ENCODE measurements at places on chromosomes 5 and 9.
A peak's percentile ranks its signal among the peaks of the same experiment; 100 is the strongest.

DNA sequence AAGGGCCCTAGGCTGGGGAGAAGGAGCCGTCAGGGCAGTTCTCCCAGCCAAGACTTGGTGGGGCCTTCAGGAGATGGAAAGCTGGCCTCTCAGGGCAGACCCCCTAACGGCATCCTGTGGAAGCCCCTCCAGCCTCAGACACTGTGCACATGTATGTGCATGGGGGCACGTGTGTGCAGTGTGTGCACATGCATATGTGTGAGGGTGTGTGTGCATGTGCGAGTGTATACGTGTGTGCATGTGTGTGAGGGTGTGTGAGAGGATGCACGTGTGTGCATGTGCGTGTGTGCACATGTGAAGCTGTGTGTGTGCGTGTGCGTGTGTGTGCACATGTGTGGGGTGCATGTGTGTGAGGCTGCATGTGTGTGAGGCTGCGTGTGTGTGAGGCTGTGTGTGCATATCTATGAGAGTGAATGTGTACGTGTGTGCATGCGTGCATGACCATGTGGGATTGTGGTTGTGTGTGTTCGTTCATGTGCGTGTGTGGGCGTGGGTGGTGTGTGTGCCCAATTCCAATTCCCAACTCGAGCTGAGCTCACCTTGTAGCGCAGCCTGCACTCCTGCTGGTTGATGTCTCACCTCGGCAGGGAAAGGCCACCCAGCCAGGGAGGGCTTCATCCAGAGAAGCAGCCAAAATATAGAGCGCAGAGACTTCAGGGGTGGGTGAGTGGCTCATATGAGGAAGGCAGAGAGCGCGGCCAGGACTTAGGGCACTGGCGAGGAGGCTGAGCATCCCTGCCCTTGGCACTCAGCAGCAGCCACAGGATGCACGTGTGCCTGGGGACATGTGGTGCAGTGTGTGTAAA, 142.7 kb upstream of the PPP1R26 start:
- H3K27ac ChIP-seq, result no peak overlapping the region
- no peaks in the 10 kb centered on the region for H3K36me3 ChIP-seq
- H3K4me3 ChIP-seq, result no peak overlapping the region
- H3K4me1 ChIP-seq, result no peaks in the 10 kb centered on the region
- no peaks in the 10 kb centered on the region for H3K27me3 ChIP-seq
- no peak for DNase-seq

- H3K4me3 ChIP-seq, result no peak overlapping the region
- no peaks in the 10 kb centered on the region for H3K36me3 ChIP-seq
- DNase-seq, result no peak
- no peak overlapping the region for H3K27ac ChIP-seq
- no peaks in the 10 kb centered on the region for H3K4me1 ChIP-seq
Observed at GRCh38 chr5:90640484-90641059, 82.0 kb downstream of the ADGRV1 start.

DNA sequence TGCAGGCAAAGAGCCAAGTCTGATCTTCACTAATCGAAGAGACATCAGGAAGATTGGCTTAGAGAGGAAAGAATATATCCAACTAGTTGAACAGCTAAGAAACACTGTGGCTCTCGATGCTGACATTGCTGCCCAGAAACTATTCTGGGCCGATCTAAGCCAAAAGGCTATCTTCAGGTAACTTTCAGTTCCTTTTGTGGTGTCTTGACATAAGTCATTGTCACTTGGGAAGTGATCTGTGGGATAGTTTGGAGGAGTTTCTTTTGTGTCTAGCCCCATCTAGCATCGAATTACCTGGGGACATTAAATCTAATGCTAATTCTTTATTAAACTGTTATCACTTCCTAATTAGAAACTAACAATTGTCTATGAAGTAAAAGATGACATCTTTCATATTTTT, 24.0 kb downstream of the VLDLR start:
- H3K4me1 ChIP-seq, result no peaks in the 10 kb centered on the region
- H3K27me3 ChIP-seq, result no peaks in the 10 kb centered on the region
- no peak overlapping the region for H3K27ac ChIP-seq
- H3K36me3 ChIP-seq, result peaks cover 5% of the 10 kb centered on the region

GRCh38 chr5:133820507-133820906, 147.9 kb downstream of the C5orf15 start:
- DNase-seq, result no peak
- H3K4me1 ChIP-seq, result peaks cover 9% of the 10 kb centered on the region
- H3K27me3 ChIP-seq, result peaks cover 39% of the 10 kb centered on the region
- no peaks in the 10 kb centered on the region for H3K36me3 ChIP-seq
- H3K4me3 ChIP-seq, result no peak overlapping the region
- no peak overlapping the region for H3K27ac ChIP-seq

DNA sequence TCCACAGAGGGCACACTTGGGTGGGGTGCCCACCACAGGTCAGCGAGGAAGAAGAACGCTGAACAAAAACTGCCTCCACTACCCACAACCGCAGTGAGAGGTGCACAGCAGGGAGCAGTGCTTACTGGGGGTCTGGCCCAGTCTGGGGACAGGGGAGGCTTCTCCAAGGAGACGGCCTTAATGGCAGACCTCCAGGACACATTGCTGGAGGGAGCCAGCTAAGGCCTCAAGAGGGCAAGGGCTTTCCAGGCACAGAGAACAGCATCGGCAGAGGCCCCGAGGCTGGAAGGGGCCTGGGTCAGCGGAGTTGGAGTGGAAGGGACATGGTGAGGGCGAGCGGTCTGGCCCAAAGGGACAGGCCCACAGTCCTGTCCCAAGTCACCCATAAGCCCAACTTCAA, 8.3 kb upstream of the DPM2 start:
- H3K27me3 ChIP-seq, result no peaks in the 10 kb centered on the region
- H3K4me3 ChIP-seq, result no peak overlapping the region
- peaks cover 10% of the 10 kb centered on the region for H3K4me1 ChIP-seq
- no peak overlapping the region for H3K27ac ChIP-seq

GRCh38 chr9:123487944-123488548, 132.0 kb downstream of the CRB2 start:
- no peaks in the 10 kb centered on the region for H3K36me3 ChIP-seq
- H3K27me3 ChIP-seq, result no peaks in the 10 kb centered on the region
- no peak overlapping the region for H3K27ac ChIP-seq

GRCh38 chr5:37071901-37072581, 177.1 kb downstream of the CPLANE1 start:
- H3K36me3 ChIP-seq, result no peaks in the 10 kb centered on the region
- no peak overlapping the region for H3K27ac ChIP-seq
- no peak for DNase-seq

DNA sequence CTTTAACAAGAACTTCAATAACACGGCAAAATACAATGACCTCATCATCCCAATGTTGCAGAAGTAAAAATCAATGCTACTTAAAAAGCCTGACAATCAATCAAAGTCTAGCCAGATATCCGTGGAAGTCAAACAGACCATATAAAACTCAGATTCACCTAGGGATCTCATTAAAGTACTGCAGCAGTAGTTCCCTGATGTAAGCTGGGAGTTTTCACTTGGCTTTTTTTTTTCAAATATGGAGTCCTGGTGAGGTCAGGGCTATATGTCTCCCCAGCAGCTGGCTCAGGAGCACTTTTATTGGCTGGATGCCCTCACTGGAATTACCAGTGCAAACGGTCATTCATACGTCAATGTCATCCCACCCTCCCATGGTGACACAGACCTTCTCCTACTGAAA, 220.6 kb upstream of the SLC30A5 start:
- no peak overlapping the region for H3K27ac ChIP-seq
- H3K27me3 ChIP-seq, result no peaks in the 10 kb centered on the region
- no peaks in the 10 kb centered on the region for H3K36me3 ChIP-seq

GRCh38 chr5:115894342-115894741, 52.6 kb downstream of the AP3S1 start:
- no peak overlapping the region for H3K4me3 ChIP-seq
- no peak for DNase-seq
- H3K27ac ChIP-seq, result no peak overlapping the region
- no peaks in the 10 kb centered on the region for H3K36me3 ChIP-seq

DNA sequence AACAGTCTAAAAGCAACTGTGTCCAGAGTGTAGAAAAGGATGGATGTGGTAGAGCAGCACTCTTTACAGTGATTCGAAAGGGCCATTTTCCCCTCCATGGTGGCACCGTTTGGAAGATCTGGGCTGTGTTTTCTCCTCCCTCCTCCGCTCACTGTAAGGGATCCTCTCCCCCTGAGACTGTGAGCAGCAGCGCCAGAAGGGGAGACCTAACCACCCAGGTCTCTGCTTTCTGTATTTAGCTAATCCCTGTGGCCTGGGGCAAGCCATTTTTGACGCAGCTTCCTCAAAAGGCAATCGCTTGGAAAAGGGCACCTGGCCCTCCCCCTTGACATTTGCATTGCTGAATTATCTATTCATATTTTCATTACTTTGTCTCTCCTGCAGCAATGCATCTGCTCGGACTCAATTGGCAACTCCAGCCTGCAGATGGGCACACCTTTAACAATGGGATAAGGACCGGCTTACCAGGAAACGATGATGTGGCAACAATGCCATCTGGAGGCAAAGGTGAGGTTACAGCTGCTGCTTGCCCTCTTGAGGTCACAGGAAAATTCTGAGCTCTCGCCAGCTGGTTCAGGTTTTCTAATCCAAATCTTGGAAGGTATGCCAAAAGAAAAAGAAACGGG, 244.3 kb upstream of the WWC1 start:
- no peak overlapping the region for H3K27ac ChIP-seq
- H3K4me1 ChIP-seq, result no peaks in the 10 kb centered on the region
- H3K36me3 ChIP-seq, result no peaks in the 10 kb centered on the region
- no peak for DNase-seq

DNA sequence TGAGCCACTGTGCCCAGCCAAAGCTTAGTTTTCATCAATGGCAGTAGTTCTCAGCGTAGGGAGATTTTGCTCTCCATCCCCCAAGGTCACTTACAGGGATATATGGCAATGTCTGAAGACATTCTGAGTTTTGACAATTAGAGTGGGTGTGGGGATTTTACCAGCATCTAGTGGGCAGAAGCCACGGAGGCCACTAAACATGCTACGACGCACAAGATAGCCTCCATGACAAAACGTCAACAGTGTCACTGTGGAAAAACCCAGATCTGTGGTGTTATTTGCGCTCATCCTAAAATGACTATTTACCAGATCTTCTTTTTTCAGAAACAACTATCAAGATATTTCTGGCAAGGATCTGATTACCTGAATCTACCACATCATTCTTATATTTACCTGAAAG, 68.2 kb downstream of the CDC14B start:
- H3K4me1 ChIP-seq, result peaks cover 12% of the 10 kb centered on the region
- no peak overlapping the region for H3K27ac ChIP-seq
- H3K27me3 ChIP-seq, result no peaks in the 10 kb centered on the region
- no peak for DNase-seq

GRCh38 chr5:22665801-22666200, 187.3 kb downstream of the CDH12 start:
- no peak overlapping the region for H3K4me3 ChIP-seq
- H3K4me1 ChIP-seq, result no peaks in the 10 kb centered on the region
- no peak overlapping the region for H3K27ac ChIP-seq

DNA sequence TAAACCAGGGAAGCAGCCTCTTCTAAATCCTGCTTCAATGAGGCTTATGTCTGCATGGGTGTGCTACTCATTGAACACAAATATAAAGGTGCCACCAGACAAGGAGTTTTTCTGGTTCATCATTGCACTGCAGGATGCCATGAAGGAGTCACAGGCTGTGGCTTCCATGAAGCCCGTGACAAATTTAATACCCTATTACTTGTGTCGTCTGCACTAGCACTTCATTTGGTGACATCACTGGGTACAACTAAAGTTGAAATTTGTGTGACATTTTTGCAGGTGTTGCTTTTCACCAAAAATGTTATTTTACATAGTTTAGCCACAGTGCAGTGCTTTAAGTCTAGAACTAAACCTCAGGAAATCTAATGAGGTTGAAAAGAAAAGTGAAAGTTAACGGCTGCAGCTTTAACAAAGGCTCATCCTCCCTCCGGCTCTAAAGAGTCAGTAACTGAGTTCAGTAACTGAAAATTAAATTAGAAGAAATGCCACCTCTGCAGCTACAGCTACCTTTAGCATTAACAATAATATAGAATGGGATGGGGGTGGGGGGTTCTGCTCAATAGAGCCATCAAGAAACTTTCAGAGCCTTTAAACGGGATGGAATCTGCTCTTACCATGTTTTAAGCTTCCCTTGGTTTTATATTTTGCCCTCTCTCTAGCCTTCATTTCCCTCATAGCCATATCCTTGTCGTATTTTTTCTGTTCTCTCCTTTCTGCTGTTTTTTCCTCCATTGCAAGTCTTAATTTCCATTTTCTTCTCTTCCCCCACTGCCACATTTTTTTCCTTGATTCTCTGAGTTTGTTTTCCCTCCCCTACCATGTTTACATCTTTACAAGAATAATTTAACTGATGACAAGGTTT, 233.8 kb upstream of the TMEM161B start:
- peak overlapping the region; percentile 17 for H3K4me3 ChIP-seq
- no peaks in the 10 kb centered on the region for H3K27me3 ChIP-seq
- H3K27ac ChIP-seq, result no peak overlapping the region
- H3K4me1 ChIP-seq, result no peaks in the 10 kb centered on the region

GRCh38 chr5:66365981-66366380, 221.9 kb downstream of the SREK1 start:
- no peaks in the 10 kb centered on the region for H3K36me3 ChIP-seq
- no peaks in the 10 kb centered on the region for H3K27me3 ChIP-seq
- no peaks in the 10 kb centered on the region for H3K4me1 ChIP-seq
- H3K27ac ChIP-seq, result no peak overlapping the region

- H3K36me3 ChIP-seq, result no peaks in the 10 kb centered on the region
- no peak for DNase-seq
- no peaks in the 10 kb centered on the region for H3K4me1 ChIP-seq
- no peaks in the 10 kb centered on the region for H3K27me3 ChIP-seq
Observed at GRCh38 chr9:106620866-106621265, 242.1 kb upstream of the ZNF462 start.

DNA sequence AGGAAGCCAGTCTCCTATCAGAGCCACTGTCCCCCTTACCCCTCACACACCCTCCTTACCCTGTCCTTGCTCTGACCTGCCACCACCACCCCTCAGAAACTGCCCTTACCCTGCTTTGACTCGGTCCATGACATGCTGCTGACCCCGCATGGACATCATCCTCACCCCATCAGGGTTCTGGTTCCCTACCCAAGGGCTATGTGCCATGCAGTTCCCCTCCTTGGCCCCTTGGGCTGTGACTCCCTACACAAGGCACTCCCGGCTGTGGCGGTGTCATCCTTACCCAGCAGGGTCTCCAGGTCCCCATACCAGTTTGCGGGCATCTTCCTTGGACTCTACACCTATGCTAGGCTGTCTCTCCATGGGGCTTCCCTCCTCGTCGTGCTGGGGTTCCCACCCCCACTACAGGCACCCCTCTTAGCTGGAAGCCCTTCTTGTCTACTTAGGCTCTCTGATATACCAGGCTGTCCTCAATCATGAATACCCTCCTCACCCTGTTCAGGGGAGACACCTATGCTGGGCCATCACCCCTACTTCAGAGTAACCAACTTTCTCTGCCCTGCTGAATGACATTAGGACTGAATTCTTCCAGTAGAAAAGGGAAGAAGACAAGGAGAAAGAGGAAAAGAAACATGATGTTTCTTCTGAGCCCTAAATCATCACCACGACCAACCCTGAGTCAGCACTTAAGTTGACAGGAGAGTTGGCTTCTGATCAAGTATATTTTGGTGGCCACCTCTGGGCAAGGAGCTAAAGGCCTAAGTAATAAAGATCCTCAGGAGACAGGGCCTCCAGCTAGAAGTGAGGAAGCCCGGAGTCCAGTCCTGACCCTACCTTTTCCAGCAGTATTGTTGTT, 115.2 kb downstream of the GCNT1 start:
- H3K36me3 ChIP-seq, result no peaks in the 10 kb centered on the region
- peaks cover 13% of the 10 kb centered on the region for H3K27me3 ChIP-seq
- no peaks in the 10 kb centered on the region for H3K4me1 ChIP-seq
- DNase-seq, result no peak
- H3K27ac ChIP-seq, result no peak overlapping the region

- peaks cover 10% of the 10 kb centered on the region for H3K36me3 ChIP-seq
- H3K4me3 ChIP-seq, result no peak overlapping the region
- H3K4me1 ChIP-seq, result peaks cover 10% of the 10 kb centered on the region
- no peaks in the 10 kb centered on the region for H3K27me3 ChIP-seq
Observed at GRCh38 chr9:136935651-136936050, 8.9 kb downstream of the FBXW5 start.
